ENCODE measurements at places on chromosomes 2 and 18.
A peak's percentile ranks its signal among the peaks of the same experiment; 100 is the strongest.

DNA sequence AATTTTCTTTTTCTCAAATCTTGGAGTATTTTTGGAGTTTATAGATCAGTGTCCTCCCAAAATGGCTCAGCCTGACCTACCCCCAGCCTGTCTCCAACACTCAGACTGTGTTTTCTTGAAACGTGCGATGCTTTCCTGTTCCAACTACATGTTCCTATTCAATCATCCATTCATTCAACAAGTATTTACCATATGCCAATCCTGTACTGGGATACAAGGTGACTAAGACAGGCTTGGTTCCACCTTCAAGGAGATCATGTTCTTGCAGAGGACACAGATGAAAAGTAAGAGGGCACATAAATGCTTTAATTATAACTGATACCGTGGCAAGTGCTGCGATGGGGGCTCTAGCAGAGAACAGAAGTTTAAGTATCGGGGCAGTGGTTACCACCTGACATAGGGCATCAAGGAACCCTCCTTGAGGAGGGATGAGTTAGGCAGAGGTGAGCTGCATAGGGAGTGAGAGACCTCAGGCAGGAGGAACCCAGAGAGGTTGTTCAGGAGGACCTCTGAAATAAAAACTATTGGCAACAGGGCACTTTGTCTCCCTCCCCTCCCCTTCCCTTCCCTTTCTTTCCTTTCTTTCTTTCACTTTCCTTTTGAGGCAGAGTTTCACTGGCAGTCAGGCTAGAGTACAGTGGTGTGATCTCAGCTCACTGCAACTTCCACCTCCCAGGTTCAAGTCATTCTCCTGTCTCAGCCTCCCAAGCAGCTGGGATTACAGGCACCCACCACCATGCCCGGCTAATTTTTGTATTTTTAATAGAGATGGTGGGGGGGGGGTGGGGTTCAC is 469.0 kb downstream of the EPHA4 start:
- no peak for DNase-seq

DNA sequence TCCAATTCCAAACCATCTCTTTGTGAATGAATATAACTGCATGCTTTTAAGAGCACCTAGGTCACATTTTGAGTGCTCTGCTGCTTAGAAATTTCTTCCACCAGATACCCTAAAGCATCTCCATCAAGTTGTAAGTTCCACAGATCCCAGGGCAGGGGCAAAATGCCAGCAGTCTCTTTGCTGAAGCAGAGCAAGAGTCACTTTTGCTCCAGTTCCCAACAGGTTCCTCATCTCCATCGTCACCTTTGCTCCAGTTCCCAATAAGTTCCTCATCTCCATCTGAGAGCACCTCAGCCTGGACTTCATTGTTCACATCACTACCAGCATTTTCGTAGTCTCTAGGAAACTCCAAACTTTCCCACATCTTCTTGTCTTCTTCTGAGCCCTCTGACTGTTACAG is 116.7 kb upstream of the ALKAL2 start:
- DNase-seq, result no peak

- no peak for DNase-seq
Measured at GRCh38 chr18:7684966-7685365, 117.8 kb downstream of the PTPRM start.

GRCh38 chr18:62526098-62527025 is 3.5 kb downstream of the ZCCHC2 start:
- DNase-seq, result peak; percentile 66
